ENCODE measurements at places on chromosomes 16 and 17.

- peak; percentile 79 for DNase-seq
Measured at GRCh38 chr17:66711881-66712321, 123.0 kb upstream of the CACNG5 start.

GRCh38 chr16:48949636-48950035 lies 332.0 kb downstream of the CBLN1 start:
- DNase-seq = no peak

DNA sequence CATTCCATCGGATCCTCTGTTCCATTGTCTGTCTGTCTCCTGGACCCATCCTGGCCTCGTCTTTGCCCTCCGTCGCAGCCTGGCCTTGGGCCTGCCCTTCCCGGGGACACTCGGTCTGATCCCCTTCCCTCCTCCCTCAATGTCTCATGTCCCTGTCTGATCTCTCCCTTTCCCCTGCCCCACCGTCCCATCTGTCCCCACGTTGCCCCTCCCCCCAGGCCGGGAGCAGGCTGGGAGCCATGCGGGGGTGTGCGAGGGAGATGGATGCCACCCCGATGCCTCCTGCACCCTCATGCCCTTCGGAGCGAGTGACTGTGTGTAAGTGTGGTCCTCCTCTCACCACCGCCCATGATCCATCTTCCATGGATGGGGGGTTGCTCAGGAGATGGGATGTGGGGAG lies 5.3 kb upstream of the ATP2A1 start:
- no peak for DNase-seq

DNA sequence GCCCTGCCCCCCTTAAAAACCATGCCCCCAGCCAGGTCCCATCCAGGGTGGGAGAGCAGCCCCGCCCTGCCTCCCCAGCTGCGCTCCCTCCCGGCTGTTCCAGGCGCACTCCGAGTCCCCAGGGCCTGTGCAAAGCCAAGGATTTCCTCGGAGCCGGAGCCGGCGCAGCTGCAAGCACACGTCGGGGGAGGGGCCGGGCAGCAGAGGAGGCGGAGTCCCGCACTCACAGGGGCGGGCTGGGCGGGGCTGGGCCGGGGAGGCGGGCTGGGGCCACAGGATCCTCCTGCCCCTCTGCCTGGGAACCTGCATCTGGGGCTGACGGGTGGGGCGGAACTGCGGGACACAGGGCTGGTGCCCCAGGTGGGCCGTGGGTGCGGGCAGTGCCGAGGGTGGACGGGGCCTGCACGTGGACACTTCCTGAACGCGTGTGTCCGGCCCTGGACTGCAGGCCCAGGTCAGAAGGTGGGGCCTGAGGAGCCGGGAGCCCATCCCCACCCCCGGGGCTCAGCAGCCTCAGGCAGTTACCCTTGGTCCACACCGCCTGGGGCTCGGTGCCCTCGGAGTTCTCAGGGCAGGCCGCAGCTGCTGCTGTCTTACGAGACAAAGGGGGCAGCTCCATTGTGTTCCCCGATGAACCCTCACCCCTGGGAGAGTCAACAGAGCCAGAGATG lies 24.0 kb upstream of the SSTR5 start:
- peak; percentile 4 for DNase-seq

DNA sequence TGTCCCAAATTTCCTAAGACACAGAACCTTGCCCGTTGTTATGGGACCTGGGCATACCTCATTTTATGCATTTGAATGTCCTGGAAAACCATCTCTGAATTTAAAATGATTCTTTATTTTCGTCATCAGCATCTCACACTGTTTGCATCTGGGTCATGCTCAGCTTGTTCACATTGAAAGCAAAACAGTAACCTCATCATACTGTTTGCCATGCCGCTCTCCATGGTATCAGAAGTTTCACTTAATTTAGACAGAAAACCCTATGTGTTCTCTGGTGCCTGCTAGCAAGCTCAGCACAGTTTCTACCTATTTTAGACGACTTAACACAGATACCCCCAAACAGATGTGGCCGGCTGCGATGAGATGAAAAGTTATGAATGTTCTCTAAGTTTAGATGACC lies 292.1 kb downstream of the SNX29 start:
- no peak for DNase-seq

DNA sequence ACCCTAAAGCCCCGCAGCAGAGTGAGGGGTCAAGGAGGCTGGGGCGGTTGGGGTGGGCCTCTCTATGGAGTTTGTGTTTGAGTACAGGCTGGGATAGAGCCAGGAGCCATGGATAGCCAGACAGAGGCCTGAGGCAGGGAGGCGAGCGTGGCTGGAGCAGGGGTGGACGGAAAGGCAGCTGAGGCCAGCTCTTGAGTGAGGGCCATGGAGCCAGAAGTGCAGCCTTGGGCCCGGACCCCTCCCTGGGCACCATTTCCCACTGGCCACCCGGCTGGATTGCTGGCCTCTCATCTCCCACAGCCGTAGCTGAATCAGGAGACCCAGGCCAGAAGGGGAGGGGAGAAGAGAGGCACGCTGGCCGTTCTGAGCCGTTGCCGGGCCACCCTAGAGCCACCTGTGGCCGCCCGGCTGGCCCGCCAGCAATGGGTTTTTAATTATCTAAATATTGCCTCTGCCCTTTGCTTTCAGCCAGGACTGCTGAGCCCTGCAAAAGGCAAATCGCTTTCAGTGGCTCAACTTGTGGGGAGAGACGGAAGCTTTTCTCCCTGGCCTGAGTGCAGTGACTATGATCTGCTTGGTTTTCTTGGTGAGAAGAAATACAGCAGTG lies 75.2 kb upstream of the GSE1 start:
- DNase-seq = no peak

GRCh38 chr16:14148569-14148968 lies 77.5 kb downstream of the MRTFB start:
- no peak for DNase-seq

DNA sequence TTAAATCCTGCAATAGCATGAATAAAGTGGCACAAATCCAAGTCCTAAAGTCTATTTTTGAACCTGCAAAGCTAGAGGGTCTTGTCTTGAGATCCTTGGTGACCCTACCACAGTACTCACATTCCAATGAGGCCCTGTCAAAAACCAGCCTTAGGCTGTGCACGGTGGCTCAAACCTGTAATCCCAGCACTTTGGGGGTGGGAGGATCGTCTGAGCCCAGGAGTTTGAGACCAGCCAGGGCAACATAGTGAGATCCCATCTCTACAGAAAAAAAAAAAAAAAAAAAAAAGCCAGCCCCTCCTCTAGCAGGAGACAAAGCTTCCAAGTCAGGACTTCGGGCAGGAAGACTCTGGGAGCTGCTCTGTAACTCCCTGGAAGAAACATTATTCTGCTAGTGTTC lies 16.3 kb downstream of the CYTH1 start:
- no peak for DNase-seq

DNA sequence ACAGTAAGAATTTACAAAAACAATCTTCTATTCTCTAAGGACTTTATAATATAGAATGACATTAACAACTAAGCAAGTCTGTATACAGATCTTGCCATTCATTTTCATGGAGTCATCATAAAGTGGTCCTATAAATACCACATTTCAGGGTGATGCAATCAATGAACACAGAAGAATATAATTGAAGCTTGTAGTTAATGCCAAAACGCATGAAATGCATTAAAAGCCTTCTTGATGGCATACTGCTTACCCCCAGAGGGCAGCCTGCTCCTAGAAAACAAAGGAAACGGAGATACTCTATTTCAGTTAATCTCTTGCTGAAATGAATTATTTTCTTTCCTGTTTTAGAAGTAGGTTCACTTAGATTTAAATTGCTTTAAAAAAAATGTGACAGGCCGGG lies 45.2 kb upstream of the STAC2 start:
- DNase-seq = no peak

- no peak for DNase-seq
Measured at GRCh38 chr17:42421507-42422338, 1.3 kb downstream of the CAVIN1 start.

DNA sequence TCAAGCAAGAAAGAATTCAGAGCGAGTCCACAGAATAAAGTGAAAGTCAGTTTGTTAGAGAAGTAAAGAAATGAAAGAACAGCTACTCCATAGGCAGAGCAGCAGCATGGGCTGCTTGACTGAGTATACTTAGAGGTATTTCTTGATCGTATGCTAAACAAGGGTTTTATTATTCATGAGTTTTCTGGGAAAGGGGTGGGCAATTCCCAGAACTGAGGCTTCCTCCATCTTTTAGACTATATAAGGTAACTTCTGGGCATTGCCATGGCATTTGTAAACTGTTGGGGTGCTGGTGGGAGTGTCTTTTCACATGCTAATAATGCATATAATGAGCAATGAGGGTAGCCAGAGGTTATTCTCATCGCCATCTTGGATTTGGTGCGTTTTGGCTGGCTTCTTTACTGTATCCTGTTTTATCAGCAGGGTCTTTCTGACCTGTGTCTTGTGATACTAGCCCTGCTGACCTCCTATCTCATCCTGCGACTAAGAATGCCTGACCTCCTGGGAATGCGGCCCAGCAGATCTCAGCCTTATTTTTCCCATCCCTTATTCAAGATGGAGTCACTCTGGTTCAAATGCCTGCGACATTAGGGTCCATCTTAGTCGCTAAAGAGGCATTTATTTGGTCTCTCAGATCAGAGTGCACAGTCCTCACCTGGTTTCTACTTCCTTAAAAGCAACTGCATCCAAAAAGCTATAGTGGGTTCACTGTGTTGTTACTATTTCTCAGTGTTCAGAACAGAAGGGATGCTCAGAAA lies 100.6 kb upstream of the CACNG5 start:
- no peak for DNase-seq

GRCh38 chr16:8958344-8959167 lies 5.2 kb downstream of the USP7 start:
- DNase-seq = no peak

- DNase-seq = no peak
Measured at GRCh38 chr17:1562176-1562643, 382 bp downstream of the PITPNA start.

DNA sequence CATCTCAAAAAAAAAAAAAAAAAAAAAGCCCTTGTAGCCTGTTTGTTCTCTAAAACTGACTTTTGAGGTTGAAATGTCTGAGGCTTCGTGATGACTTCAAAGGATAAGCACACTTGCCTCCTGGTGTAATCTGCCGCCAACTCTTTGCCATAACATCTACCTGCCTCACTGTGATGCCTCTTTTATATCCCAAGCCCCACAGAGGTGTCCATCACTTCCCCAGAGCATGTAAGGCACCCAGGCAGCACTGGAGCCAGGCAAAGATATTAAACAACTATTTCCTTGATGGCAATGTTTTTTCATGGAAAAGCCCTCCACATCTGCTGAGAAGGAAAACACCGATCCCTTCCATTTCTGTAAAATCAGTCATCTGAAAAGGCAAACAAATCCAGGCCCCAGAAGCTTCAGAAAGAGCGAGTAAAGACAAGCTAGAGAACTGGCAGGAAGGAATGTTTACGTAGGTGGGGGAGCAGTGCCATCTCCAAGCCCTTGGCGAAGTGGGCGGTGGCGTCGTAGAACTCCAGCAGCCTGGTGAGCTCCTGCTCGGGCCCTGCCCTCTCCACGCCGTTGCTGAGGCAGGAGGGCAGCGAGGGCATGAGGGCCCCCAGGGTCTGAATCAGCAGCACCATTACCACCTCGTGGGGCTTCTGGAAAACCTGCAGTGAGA lies 28.6 kb downstream of the COG7 start:
- no peak for DNase-seq

DNA sequence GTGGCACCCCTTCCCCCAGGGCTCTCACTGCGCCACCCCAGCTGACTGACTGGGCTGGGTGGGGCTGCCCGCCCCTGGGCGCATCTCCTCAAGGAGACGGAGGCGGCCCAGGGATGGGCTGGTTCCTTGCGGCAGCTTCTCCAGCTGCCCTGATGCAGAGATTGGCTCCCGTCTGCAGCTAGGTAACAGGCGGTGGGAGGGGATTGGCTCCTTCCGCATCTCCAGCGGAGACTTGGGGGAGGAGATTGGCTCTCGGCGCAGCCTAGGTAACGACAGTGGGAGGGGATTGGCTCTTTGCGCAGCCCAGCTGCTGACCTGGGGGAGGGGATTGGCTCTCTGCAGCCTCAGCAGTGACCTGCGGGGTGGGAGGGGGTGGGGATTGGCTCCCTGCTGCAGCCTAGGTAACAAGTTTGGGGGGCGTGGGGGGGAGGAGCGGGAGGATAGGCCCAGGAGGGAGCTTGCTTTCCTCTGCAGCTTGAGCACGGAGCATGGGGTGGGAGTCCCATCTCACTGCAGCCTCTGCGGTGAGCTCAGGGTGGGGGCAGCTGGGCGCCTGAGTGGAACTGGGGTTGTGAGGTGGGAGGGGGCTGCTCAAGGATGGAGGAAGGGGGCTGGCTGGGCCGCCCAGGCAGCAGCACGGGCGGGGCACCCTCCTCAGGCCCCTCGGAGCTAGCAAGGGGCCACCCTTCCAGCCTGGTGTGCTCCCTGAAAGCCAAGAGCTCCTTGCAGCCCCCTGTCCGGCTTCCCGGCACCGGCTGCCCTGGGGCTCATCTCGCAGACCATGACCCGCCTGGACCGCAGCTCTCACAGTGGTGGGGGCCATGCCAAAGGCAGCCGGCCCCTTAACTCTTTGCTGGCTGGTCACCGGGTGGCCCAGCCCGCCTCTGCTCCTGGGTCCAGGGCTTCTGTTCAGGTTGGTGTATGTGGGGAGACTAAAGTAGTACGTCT lies 6.4 kb downstream of the NFE2L1 start:
- no peak for DNase-seq

GRCh38 chr16:68907781-68908181 lies 64.5 kb downstream of the TANGO6 start:
- DNase-seq = no peak

GRCh38 chr17:62791235-62791734 lies 16.8 kb downstream of the MARCHF10 start:
- DNase-seq = no peak

GRCh38 chr16:30889721-30890120 lies 4.2 kb downstream of the BCL7C start:
- DNase-seq = no peak

- no peak for DNase-seq
Measured at GRCh38 chr16:31362476-31363405, 7.8 kb downstream of the ITGAX start.

GRCh38 chr17:67316781-67317180 lies 49.6 kb downstream of the PSMD12 start:
- no peak for DNase-seq

DNA sequence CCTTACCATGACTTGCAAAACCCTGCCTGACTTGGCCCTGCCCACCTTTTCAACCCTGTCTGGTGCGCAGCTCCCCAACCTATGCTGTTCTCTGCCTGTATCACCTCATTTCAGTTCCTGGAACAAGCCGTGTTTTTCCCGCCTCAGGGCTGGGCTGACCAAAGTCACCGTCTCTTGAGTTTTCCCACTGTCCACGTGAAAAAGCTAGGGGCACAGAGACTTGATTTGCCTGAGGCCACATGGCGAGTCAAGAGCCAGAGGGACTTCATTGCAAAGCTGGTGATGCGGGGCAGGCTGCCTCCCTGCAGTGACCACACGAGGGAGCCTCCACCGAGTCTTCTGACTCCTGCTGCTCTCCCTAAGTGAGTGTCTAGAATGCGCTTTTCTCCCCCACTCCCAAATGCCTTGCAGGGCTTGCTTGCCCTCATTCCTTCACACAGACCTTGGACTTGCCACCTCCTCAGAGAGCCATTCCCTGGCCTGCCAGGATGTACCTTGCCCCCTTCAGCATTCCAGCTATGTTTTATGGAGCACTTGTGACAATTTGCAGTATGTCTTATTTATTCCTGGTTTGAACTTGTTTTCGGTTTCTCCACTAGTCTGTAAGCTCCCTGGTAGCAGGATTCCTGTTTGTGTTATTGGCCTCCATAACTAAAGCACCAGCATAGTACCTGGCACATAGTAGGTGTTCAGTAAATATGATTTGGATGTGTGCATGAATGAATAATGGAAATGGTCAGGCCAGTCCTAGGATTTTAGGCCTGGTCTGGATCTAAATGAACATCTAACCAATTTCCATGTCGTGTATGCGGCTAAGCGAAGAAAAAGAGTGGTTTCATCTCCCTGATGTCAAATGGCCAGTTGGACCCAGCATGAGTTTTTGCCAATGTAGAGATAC lies 252.3 kb downstream of the SNX29 start:
- DNase-seq = peak; percentile 43

- DNase-seq = no peak
Measured at GRCh38 chr16:11499295-11500089, 87.2 kb downstream of the LITAF start.

All from NCI-H774 (cell line).